ENCODE measurements at places on chromosomes 3 and 15.

- no peak for DNase-seq
Measured at GRCh38 chr3:168647582-168647981, 551.9 kb upstream of the GOLIM4 start.

- no peak for DNase-seq
Measured at GRCh38 chr3:149009732-149010131, 18.4 kb downstream of the GYG1 start.

DNA sequence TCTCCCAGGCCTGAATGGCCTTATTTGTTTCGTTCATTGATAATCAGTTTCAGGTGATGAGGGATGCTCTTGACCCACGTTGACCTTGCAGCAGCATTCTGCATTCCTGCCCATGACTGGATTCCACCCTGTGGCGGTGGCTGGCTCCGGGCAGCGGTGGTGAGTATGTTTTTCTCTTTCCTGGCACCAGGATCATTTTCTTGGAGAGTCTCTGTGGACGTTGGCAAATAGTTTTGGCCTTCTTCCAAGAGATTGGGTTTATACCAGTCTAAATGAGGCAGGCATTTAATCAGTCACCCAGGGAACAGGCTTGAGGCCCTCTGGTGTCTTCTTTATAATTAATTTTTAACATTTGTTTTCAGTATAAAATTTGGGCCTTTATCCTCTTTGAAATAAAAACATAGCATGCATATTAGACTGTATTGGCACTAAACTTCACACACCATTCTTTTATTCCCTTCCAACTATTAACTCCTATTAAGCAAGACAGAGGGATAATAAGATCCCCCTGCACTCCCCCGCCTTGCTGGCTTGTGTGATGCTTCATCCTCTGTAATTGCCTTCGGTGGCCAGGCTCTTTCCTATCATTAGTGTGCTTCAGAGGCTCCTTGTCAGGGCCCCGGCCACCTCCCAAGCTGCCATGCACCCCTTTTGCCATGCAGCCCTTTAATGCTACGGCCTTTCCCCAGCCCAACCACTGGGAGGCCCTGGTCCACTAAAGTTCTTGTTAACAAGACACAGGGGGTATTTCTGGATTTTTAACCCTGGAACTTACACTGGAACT lies 176.2 kb upstream of the TOPAZ1 start:
- DNase-seq: no peak

GRCh38 chr15:68821841-68822381 lies 1.2 kb upstream of the ANP32A start:
- DNase-seq: no peak

DNA sequence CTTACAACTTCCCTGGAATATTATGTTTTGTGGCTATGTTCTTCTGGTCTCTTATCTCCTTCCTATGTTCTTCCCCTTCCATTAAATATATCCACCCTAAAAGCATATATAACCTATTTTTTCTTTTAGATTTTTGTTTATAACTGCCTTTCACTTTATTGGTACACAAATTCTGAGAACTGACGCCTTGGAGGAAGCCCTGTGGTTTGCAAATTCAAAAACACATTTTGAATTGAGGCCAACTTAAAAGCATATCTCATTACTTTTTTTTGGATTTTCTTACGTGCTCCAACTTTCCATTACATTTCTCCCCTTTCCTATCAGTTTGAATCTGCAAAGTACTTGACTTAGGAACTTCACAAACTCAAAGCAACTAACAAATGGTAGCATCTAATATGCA lies 15.3 kb upstream of the COLQ start:
- no peak for DNase-seq

DNA sequence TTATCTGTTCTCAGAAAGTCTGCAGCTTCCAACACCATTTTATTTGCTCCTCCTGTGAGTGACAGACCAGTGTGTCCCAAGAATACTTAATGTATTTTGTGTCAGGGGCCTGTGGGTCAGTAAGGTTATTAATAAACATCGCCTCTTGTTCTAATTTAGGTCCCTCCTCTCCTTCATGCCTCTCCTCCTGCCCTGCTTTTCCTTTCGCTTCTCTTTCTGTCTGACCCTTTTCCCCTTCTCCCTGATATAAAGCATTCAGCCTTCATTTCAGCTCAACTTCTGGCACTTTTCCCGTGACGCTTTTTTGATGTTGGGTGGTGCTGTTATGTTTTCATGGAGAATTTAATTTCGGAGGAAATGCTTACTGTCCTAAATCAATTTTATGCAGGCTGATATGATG lies 29.7 kb upstream of the NR2F2 start:
- DNase-seq: no peak

DNA sequence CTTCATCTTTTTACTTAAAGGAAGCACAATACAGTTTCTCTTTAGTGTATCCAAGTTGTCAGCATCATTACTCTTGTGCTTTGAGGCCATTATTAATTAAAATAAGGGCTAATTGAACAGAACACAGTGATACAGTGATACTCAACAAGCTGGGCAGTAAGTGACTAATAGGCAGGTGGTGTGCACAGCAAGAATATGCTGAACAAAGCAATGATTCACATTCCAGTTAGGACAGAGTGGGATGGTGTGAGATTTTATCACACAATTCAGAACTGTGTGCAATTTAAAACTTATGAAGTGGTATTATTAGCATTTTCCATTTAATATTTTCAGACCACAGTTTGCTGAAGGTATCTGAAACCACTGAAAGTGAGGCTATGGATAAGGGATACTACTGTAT lies 116.9 kb downstream of the PLOD2 start:
- DNase-seq: no peak

- no peak for DNase-seq
Measured at GRCh38 chr3:29319262-29319661, 38.4 kb downstream of the RBMS3 start.

All from activated T-cell treated with anti-CD3 and anti-CD28 coated beads for 24 hours (primary cell).